ENCODE measurements at places on chromosomes 12 and 14.
A peak's percentile ranks its signal among the peaks of the same experiment; 100 is the strongest.

DNA sequence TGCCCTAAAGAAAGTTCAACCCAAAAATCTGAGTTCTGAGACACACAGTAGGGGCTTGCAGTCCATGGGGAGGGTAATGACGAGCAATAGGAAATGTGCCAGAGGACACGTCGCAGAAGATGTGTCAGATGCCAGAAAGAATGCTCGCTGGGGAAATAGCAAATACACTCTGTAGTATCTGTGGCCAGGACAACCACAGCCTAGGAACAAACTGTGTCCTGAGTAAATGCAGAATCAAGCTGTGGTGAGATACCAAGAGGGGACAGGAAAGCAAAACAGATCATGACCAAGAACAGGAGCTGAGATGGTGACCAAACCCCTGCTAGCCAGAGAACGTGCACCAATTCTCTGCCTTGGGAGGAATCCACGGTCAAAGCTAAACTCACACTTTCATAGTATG, 9.1 kb downstream of the CRACR2A start:
- no peak for DNase-seq

DNA sequence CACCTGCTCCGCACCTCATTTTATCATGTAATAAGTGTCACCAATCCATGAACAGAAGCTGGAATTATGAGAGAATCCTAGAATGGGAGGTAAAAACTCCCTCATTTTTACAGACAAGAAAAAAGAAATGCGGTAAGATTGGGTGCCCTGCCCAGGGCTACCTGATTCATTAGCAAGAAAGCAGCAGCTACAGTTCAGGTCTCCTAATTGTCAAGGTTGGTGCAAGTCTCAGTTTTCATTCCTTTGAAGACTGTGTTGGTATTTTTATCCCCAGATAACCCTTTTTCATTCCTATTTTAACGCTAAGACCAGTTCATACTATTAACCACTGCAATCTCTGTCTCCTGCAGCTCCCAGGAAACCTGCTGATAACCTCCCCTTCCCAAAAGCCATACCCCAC, 6.9 kb downstream of the DUSP6 start:
- no peak for DNase-seq

- DNase-seq, result peak; percentile 8
Observed at GRCh38 chr12:2795291-2796186, 769 bp downstream of the FKBP4 start.

DNA sequence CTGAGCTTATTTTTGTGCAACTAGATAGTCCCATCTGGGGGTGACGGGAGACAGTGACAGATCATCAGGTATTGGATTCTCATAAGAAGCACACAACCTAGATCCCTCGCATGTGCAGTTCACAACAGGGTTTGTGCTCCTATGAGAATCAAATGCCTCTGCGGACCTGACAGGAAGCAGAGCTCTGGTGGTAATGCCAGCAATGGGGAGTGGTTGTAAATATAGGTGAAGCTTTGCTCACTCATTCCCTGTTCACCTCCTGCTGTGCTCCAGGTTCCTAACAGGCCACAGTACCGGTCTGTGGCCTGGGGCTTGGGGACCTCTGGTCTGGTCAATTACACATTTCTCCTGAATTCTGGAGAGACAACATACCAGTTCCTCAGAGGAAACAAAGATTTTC, 39.0 kb downstream of the GABARAPL1 start:
- no peak for DNase-seq
